ENCODE measurements at places on chromosomes 5 and 9.

GRCh38 chr5:17172791-17173190 lies 44.6 kb upstream of the BASP1 start:
- no peak for DNase-seq

DNA sequence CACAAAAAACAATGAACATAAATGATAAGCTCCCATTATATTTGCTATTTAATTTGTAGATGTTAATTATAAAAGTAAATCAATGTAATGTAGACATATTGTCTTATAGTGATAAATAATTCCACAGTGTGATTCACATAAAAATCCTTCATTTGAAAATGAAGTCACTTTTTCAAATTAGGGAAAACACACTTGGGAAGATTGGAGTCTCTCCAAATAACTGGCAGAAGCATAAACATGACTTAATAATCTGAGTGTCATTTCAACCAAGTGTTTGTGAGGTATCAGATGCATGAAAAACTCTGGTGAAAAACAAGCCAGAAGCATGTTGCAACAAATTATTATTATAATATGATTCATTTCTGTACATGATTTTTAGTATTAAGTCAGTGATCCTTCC lies 102.2 kb downstream of the CETN3 start:
- no peak for DNase-seq

GRCh38 chr9:133886563-133887501 lies 105.3 kb downstream of the VAV2 start:
- no peak for DNase-seq

- no peak for DNase-seq
These were observed 26.9 kb upstream of the FAT2 start for GRCh38 chr5:151617841-151618710.

- DNase-seq = no peak
These were observed 649.7 kb upstream of the RIOK2 start for GRCh38 chr5:97832645-97833296.
